Vagina (tissue), 2 donors: ENCODE measurements at places on chromosomes 1 and 21.

DNA sequence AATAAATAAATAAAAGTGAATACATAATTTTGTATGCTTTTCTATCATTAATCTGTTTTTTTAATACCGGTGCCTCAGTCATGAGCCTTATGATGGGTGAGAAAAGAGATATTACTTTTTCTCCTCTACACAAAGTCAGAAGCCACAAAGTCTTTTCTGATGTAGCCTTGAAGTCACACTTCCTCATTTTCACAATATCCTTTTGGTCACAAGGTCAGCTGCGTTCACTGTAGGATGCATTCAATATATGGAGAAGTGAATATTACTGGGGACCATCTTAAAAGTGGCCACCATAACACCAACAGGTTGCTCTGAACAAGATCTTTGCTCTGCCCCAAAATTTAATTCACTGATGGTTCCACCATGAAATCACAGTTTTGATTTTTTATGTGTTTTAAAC lies 83.3 kb upstream of the TNR start:
- no peak for DNase-seq

DNA sequence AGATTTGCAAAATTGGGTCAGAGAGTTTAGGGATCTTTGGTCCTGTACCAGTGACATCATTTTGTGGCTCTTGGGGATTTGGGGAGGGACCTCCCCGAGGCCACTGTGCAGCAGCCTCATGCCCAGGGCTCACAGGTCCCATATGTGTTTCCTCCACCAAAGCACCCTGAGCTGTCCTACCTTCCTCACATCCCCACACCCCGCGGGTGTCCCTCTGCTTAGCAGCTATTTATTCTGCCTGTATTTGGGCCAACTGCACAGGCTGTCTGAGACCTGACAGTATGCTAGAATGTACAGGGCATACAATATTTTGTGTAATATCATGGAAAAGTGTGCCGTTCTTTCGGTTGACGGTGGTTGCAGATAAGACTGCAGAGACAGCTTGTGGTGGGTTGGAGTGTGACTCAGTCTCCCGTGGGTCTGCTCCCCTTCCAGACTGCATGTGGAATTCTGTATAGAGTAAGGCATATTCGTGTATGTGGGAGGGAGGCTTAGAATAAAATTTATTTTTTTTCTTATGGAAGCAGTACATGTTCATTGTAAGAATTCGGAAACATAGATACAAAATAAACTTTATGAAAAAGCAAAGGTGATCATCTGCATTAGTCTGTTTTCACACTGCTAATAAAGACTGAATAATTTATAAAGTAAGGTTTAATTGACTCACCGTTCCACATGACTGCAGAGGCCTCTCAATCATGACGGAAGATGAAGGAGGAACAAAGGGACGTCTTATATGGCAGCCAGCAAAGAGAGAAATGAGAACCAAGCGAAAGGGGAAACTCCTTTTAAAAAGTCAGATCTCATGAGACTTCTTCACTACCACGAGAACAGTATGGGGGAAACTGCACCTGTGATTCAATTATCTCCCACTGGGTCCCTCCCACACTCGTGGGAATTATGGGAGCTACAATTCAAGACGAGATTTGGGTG lies 84.4 kb downstream of the ADARB1 start:
- peak; percentile 18 for DNase-seq

DNA sequence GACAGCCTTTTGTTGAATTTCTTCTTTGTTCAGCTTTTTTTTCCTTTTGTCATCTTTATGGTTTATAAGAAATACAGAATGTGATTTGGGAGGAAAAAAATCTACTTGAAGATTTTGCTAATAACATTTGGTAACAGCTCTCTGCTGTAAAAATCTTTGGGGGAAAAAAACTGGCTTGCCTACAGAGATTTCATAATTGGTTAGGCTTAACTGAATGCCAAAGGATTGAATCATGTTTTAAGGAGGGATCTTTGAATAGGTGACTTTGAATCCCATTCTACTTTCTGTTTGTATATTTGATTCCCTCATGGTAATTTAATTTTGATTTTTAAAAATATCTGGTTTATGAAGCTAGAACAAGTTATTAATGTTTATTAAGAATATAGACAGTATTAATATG lies 3.2 kb downstream of the BTF3L4 start:
- DNase-seq: no peak

GRCh38 chr1:1298861-1299685 lies 8.7 kb downstream of the ACAP3 start:
- no peak for DNase-seq

- DNase-seq: no peak
These were observed 3.8 kb upstream of the ZNF692 start for GRCh38 chr1:248862695-248862997.

- DNase-seq: no peak
These were observed 37.8 kb downstream of the CDCP2 start for GRCh38 chr1:54114955-54115354.

GRCh38 chr1:58574816-58575215 lies 2.2 kb downstream of the TACSTD2 start:
- DNase-seq: no peak

- no peak for DNase-seq
These were observed 18.8 kb downstream of the ADGRB2 start for GRCh38 chr1:31745096-31745945.

DNA sequence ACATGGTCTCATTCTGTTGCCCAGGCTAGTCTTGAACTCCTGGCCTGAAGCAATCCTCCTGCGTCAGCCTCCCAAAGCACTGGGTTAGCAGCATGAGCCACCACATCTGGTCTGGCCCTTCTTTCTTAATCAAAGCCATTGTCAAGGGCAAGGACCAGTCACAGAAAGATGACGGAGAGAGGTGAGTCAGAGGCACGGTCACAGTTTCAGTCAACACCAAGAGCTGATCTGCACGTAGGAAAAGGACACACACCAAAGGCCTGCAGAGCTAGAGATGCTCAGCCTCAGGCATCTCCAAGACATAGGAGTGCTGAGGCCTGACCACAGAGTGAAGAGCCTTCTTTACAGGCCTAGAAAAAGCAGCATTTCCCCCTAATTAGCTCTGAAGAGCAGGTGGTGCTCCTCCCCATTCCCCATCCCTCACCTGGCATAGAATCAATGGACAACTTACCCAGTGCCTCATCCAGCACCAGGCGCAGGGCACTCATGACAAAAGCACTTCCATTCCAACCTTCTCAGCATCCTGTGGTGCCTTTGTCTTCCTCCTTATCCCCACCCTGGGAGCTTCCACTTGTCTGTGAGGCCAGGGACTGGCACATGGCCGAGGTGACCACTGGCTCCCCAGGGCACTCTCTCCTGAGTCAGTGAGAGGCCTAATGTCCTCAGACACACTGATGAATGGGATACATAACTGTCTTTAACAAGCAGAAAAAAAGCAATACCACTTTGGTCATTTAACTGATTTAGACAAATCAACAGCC lies 139.8 kb downstream of the AJAP1 start:
- DNase-seq: no peak

DNA sequence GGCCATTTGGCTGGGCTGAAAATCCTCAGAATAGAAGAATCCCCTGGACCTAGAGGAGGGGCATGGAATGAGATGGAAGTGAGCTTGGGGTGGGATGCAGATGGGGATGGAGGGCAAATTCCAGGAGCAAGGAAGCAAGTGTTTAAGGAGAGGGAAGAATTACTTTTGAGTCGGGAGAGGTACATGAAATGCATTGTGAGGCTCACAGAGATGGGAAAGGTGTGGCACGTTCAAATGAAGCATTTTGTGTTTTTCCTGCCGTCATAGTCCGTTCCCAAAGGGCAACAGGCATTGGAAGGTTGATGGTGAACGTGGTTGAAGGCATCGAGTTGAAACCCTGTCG lies 30.5 kb downstream of the ATP5PO start:
- DNase-seq: no peak

GRCh38 chr1:148372731-148373130 lies 110.4 kb downstream of the PPIAL4G start:
- DNase-seq: no peak

DNA sequence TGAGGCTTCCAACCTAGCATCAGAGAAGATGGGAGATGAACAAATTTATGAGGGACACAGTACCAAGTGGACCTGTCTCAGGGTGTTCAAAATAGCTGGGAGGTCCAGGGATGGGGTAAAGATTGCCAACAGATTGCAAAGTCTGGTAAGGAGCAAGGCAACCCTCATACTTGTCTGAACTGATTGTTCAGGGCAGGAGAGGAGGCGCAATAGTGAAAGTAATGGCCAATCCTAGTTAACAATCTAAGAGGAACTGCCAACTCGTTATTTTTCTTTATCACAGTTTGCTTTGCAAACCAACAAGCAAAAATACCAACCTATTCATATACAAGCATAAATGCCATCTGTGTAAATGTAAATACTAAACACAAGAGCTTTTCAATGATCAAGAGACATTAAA lies 78.4 kb upstream of the S1PR1 start:
- no peak for DNase-seq

GRCh38 chr1:41503538-41504113 lies 19.1 kb upstream of the EDN2 start:
- DNase-seq: no peak

- no peak for DNase-seq
These were observed 1.6 kb downstream of the BCAR3 start for GRCh38 chr1:93680076-93680419.

DNA sequence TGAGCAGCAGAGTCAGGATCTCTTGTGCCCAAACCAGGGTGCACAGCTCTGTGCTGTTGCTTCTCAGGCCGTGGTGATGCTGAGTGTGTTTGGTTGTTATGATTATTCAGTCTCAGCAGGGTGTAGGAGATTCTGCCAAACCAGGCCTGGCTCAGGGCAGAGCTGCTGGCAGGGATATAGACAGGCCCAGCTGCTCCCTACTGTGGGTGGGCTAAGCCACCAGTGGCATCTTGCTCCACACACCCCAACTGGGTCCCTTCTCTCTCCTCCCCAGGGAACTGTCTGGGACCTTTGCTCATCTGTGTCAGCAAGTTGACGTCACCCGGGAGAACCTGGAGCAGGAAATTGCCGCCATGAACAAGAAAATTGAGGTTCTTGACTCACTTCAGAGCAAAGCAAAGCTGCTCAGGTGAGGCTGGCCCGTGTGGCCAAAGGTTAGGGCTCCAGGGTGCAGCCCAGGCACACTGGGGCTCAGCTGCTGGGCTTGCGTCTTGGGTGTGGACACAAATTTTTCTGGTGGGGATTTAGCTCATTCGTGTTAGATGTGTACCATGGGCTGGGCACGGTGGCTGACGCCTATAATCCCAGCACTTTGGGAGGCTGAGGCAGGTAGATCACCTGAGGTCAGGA lies 9.9 kb upstream of the MIIP start:
- DNase-seq: peak; percentile 71

DNA sequence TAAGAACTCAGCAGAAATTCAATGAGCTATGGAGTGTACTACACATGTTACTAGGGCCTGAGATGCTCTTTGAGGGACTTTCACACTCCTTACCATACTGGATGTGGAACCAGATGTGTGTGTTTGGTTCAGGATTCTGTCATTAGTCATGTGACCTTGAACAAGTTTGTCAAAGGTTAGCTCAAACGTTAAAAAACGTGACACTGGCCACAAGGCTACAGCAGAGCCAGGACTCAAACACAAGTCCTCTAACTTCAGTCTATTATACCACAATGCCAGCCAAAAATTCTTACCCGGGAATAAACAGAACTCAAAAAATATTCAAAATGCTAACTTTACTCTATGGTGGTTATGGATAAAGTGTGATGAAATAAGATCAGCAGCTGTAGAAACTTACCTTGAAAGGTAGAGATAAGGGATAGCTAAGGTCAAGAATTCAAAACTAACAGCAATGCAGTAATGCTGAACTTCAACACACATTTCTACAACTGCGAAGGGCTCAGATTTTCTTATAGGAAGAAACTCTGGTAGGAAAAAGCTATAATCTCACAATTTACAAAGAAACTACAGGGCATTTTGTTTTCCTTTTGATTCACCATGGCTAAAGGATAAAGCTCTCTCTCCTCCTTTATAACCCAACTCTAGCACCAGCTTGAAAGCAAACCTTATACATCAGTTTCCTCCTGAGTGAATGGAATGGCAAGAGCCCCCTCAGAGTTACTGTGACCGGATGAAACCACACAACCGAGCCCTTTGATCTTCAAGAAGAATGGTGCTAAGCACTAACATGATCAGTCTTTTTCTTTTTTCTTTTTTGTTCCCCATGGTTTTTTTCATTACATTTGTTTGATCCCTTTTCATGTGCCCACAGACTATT lies 233.9 kb downstream of the SLC45A1 start:
- DNase-seq: no peak

GRCh38 chr1:104353580-104353979 lies 603.9 kb downstream of the AMY1C start:
- no peak for DNase-seq

- no peak for DNase-seq
These were observed 4.3 kb upstream of the KTI12 start for GRCh38 chr1:52037909-52038308.

DNA sequence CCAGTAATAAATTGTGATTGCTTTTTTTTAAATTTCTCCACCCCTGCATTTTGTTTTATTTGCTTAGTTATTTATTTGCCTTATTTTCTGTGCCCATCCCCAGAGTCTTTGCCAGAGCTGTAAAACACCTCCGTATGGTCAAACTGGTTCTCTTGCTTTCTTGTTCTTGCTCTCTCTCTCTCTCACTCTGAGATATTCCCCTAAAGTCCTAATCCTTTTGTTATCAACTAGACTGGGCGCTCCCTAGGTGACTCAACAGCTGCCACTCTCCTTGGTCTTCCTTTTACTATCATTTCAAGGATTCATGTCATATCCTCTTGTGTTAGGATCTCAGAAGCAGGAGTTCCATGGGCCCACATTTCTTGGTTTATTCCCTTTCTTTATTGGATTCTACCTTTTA lies 160.0 kb downstream of the PRDM2 start:
- no peak for DNase-seq

GRCh38 chr1:20732071-20732587 lies 374 bp downstream of the SH2D5 start:
- DNase-seq: peak; percentile 80

- DNase-seq: no peak
These were observed 651 bp downstream of the PDE4B start for GRCh38 chr1:65793359-65793732.

DNA sequence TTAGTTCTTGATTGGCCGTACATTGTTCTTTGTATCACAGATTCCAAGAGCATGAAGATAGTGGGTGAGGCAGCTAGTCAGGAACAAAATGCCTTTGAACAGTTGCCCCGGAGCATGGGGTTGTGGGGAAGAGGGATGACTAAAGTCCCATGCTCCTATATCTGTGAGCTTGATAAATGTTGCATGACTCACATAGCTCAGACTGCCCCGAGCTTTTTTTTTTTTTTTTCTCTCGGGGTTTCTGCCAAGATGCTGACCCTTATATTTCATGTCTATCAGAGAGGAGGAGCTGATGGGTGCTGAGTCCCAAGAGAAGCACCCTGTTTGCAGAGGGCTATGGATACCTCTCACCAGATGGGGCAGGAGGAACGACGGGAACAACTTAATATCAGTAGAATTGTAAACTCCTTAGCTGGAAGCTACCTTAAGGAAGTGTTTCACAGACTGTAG lies 40.6 kb downstream of the SRRM1 start:
- DNase-seq: no peak

GRCh38 chr21:37783016-37783415 lies 133.2 kb downstream of the KCNJ6 start:
- no peak for DNase-seq

DNA sequence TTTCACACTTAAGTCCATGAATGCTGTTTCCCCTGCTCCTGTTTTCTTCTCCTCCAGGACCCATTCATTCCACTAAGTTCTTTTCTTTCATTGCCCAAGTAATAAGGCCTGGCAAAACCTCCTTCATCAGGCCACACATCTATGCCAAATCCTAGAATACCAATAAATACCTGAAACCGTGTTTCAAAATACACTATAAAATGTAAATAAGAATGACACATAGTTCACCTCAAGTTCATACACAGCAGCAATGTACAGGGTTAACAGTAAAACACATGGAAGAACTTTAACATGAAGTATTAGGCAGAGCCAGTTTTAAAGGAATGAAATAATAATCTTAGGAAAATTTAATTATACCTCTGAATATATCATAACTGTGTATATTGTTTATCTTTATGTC lies 86.7 kb upstream of the L1TD1 start:
- DNase-seq: no peak
